NCI-H1417 treated with DMSO at 0.1 percent for 48 hours (cell line): ENCODE measurements at places on chromosomes 12 and 14.

- DNase-seq: no peak
Observed at GRCh38 chr14:57822081-57822480, 43.8 kb downstream of the SLC35F4 start.

DNA sequence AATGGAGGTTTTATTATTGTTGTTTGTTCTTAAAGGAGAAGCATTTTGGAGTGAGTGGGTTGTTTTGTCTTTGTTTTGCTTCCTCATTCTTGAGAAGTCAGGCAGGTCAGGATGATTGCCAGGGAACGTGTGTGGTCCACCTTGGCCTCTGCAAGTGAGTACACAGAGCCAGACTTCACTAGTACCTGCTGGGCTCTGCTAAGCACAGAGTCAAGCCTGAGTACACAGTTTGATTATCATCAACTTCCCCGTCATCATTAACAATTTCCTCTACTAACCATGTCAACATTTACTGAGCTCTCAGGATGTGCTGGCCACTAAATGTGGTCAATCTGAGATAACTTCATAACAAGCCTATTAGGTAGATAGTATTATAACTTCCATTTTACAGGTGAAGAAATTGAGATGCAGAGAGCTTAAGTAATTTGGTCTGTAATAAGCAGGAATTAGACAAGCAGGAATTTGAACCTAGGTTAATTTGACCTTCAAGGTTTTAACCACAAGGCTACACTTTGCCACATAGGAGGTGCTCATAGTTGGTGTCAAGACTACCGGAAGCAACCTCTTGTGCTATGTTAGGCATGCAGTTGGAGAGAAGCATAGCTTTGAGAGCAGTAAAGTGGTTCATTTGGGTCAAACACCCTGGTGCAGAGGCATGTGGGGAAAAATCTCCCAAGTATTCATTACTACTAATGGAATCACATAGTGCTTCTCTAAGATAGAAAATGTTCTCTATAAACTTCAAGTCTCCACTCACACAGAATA, 178.3 kb downstream of the NUAK1 start:
- DNase-seq: no peak

DNA sequence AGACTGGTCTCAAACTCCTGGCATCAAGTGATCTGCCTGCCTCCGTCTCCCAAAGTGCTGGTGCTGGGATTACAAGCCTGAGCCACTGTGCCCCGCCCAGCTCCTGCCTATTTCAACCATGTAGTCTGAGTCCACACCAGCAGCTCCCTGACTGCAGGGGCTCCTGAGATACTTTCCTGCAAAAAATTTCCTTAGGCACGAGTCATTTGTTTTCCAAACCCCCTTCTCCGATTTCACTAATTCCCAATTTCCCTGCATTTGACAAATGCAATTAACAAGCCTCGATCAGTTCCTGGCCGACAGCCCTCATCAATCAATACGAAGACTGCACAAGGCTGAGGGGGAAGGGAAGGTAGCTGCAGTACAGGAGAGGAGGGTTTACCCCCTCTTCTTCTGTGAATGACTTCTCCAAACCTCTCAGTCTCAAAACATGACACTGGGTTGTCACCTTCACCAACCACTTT, 10.1 kb downstream of the PSMB5 start:
- DNase-seq: no peak

- DNase-seq: no peak
Observed at GRCh38 chr14:101220921-101221510, 317.5 kb upstream of the RTL1 start.

- no peak for DNase-seq
Observed at GRCh38 chr12:75937486-75937885, 94.1 kb downstream of the PHLDA1 start.

- DNase-seq: no peak
Observed at GRCh38 chr12:119369907-119370546, 35.5 kb downstream of the CCDC60 start.

GRCh38 chr12:14253496-14253895, 112.0 kb upstream of the ATF7IP start:
- DNase-seq: no peak

- no peak for DNase-seq
Observed at GRCh38 chr12:51950682-51951198, 759 bp upstream of the ACVR1B start.

DNA sequence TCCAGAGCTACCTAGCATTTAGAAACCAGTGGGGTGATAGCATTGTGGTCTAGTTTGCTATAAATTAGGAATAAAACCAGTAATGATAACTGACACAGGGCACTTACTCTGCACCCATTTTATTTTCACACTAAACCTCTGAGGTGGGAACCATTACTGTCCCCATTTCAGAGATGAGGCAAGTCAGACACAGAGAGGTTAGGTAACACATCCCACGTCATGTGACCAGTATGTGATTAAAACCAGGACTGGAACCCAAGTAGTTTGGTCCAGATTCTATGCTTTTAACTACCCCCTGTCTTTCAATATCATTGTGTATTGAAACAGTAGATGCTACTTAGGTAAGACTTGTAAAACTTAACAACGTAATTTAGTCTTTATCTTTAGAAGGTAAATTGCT, 110.2 kb downstream of the PLXNC1 start:
- DNase-seq: no peak

- DNase-seq: no peak
Observed at GRCh38 chr14:56118611-56119181, 485 bp downstream of the PELI2 start.

- no peak for DNase-seq
Observed at GRCh38 chr14:50371546-50371945, 25.1 kb downstream of the CDKL1 start.

- DNase-seq: no peak
Observed at GRCh38 chr12:111395336-111396187, 10.2 kb upstream of the SH2B3 start.

GRCh38 chr12:64646318-64646717, 36.0 kb downstream of the RASSF3 start:
- no peak for DNase-seq

DNA sequence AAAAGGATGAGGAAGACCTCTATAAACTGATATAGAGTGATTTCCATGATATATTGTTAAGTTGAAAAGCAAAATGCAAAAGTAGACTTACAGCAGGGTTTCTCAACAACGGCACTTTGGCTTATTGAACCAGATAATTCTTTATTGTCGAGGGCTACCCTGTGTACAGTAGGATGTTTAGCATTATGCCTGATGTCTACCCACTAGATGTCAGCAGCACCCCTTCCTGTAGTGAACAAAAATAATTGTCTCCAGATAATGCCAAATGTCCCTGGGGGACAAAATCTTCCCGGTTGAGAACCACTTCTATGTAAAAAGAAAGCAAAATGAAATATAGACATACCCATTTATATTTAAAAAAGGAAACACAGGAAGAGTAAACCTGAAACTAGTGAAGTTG, 32.4 kb downstream of the ABCD2 start:
- no peak for DNase-seq

GRCh38 chr12:116969615-116970585, 59.1 kb downstream of the FBXW8 start:
- no peak for DNase-seq
